T-helper 17 cell (primary cell): ENCODE measurements at places on chromosomes 4 and X.

- DNase-seq = no peak
Measured at GRCh38 chrX:68163441-68163840, 269.9 kb downstream of the OPHN1 start.

DNA sequence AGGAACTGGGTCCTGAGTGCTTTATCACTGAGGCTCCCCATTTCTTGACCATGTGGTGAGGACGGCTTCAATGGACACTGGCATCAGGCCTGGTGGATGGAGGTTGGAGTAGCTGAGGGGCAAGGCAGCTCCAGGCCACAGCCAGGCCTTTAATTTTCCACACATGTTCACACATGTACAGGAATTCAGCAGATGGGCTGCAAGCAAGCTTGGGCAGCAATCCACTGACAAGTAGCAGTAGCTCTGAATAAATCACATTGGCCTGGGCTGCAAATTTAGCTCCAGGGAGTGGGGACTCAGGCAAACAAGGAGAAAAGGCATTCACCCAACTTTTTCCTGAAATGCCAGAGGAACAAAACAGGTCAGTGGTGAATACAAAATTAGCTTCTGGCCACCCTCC is 107.8 kb upstream of the SCML1 start:
- no peak for DNase-seq

GRCh38 chr4:24235618-24236017 is 345.8 kb upstream of the PPARGC1A start:
- no peak for DNase-seq

DNA sequence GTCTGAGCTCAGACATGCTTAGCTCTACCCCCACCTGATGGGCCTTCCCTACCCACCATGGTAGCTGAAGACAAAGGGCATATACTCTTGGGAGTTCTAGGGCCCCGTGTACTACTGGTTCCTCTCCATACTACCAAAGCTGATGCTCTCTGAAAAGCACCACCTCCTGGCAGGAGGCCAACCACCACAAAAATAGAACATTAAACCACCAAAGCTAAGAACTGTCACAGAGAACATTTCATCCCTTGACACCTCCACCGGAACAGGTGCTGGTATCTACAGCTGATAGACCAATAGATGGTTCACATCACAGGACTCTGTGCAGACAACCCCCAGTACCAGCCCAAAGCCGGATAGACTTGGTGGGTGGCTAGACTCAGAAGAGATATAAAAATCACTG is 13.4 kb downstream of the EDA2R start:
- DNase-seq = no peak
